ENCODE measurements at places on chromosomes 7 and 10.

- DNase-seq, result peak; percentile 78
Observed at GRCh38 chr10:70462349-70462984, 16.1 kb upstream of the PALD1 start.

DNA sequence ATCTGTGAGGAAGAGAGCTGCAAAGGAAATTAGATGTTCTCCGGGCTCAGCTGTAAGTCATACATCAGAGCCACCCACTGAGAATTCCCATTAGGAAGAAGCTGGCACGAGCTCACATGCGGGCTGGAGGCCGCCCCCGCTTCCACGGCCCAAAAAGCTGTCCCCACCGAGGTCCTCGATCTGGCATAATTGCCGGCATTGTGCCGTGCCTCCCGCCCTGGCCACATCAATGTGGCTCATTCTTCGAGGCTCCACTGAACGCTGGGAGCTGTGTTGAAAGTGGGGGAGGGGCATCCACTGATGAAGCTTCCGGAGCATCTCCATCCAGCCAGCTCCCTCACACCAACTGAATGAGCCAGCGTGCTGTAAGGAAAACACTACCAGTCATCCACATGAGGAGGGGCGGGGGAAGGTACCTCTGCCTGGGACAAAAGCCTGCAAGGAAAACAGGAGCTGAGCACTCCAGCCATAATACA lies 173.1 kb downstream of the PTPRN2 start:
- peak; percentile 89 for DNase-seq

DNA sequence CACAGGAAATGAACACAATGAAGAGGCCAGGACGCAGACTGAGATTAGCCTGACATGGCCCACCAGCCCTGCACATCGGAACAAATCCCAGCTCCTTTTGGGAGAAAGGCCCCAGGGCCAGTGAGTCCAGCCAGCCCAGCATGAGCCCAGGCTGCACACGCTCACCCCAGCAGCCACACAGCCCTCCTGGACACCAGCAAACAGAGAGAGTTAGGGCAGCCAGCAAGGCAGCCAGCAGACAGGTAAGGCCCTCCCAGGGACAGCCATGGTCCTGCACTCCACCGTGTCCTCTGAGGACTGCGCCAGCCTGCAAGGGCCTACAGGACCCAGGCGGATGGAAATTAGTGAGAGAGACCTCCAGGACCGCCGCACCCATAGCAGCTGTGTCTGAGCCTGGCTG lies 8.1 kb upstream of the GRID1 start:
- no peak for DNase-seq

- no peak for DNase-seq
Observed at GRCh38 chr7:27116962-27117886, 13.3 kb downstream of the HOXA4 start.

GRCh38 chr10:86945361-86946212 lies 11.8 kb downstream of the MMRN2 start:
- DNase-seq, result no peak

DNA sequence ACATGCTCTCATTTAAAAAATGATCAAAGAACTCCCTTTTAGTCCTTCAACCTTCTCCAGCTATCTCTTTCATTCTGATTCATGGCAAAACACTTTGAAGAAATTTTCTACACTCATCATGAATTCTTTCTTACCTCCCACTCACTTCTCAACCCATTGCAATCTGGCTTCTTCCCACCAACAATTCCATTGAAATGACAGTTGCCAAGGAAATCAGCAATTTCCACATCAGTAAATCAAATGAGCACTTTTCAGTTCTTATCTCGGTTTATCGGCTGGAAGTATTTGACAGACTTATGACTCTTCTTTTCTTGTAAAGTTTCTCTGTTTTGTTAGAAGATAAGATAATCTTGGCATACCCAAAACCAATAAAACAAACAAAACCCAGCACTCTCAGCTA lies 99.1 kb upstream of the CACNA2D1 start:
- DNase-seq, result no peak

GRCh38 chr7:108014215-108014614 lies 11.3 kb upstream of the LAMB1 start:
- no peak for DNase-seq

DNA sequence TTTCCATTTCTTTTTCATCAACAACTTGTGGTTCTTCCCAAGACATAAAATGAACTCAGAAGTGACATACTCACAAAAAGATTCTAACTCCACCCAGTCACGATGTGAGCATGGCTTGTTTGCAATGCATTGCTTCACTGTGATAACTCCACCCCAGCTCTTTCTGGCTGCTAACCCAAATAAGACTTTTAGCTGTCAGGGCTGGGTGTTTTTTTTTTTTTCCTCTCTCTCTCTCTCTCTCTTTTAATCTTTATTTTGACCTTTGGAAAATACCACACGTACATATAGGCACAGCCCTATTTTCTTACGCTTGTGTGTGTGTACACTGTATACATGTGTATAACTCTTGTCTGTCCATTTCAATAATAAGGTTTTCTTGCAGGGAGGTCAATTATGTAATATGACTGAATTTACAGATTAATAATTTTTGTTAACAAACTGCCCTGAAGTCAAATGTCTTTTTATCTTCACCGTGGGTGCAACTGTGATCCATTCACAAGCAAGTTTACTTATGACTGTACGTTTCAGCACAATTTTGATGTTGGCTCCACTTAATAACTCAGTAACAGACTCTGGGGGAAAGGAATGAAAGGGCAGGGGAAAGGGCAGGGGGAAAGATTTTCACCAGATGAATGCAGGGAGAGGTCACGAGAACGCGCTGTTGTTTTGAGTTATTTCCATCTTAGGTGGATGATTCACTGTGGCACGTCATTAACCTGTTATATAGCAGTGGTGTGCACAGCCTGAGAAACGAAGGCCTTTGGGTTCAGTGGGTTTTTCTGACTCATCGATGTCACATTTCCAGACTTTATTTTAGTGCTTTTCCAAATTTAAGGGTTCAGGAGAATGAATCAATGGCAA lies 49.1 kb downstream of the APBB1IP start:
- no peak for DNase-seq

GRCh38 chr10:35058134-35058533 lies 32.0 kb downstream of the CUL2 start:
- DNase-seq, result no peak

GRCh38 chr7:149883452-149883861 lies 9.7 kb downstream of the ATP6V0E2 start:
- DNase-seq, result peak; percentile 68

GRCh38 chr7:90850471-90850870 lies 254.3 kb downstream of the CDK14 start:
- no peak for DNase-seq

Data from anterior cingulate cortex (tissue), 58 donors.